ENCODE measurements at places on chromosomes 2 and 18.

DNA sequence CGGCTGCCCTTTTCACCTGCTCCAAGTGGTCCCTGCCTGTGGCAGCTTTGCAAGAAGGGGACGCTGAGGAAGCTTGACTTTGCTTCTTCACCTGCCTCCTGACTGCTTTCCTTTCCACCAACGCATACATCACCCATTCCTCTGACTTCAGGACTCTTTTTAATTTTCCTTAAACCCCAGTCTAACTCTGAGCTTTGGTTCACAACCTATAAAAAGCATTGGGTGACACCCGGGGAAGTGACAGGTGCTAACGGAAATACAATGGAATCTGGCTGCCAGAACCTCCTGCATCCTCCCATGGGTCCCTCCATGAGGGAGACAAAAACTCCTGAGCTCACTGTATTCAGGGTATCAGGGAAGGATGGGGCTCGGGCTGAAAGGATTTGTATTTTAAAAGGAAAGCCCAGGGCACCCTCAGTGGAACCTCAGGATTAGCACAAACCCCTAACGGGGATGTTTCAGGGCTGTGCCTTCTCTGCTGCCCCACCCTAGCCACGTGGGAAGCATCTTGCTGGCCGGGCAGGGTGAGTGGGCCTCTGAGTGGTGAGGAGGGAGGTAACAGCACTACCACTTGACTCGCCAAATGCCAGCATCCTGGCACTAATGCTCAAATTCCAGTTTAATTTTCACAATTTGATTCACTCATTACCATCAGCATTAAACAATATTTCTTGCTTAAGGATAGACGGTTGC is 284.8 kb downstream of the CELF4 start:
- DNase-seq = no peak

DNA sequence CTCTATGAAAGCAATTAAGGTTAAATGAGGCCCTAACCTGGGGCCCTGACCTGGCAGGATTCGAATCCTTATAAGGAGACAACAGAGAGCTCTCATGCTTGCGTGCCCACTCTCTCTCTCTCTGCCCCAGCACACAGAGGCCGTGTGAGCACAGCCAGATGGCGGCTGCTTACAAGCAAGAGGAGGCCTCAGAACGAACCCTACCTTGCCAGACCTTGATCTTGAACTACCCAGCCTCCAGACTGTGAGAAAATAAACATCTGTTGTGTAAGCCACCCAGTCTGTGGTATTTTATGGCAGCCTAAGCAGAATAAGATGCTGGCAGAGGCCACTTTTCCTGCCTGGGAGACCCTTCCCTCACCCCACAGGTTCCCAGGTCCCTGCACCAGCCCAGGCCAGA is 5.2 kb upstream of the UBE2F start:
- no peak for DNase-seq

DNA sequence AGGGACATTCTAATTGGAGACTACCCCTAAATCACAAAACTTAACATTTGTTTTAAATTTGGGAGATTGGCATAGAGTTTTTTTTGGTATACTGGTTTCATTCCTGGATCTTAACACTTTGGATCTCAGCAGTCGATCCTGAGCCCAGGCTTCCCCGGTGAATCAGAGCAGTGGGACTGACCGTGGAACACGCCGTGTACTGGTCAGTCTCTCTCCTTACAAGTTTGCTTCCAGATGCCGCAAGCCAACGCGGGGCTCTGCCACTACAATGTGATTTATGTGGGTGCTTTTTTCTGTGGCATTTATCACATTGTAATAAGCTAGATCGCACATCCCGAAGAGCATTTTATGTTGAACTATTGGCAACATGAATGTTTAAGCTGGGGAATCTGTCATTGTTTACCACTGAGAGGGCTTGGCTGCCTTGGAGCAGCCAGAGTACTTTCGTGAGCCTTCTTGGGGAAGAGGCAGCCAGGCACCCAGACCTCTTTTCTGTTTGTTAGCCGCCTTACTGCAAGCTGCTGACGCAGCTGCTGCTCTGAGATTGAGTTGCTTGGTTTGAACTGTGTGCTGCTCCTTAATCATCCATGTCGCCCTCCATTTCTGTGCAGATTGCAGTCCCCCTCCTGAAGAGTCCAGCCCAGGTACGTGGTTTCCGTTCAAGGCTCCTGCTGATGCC is 49.3 kb downstream of the COA5 start:
- DNase-seq = no peak

DNA sequence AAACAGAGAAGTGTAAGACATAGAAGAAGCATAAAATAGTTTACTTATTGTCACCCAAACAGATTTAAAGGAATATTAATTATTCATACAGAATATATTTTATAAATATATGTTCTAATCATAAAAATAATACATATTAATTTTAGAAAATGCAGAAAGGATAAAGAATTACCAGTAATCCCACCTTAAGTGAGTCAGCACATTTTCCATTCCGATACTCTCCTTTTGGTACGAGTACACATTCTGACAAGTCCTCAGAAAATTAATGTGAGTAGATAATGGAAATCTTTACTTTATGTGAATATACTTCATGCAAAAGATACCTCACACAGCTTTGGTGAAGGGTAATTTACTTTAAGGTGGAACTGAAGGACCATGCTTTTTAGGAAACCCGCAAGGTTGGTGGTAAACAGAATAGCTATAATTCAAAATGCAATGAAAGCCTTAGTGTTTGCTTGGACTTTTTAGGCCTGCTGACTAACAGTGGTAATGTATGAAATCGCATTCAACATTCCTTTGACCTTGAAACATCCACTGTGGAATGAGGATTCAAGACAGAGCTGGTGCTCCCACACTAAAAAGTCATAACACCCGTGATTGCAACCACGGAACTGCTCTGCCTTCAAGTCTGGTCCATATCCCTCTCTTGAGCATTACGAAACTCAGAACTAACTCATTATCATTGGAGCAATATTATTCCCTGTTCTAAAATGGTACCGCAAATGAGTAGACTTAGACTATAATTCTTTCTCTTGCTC is 28.1 kb upstream of the HTR2B start:
- no peak for DNase-seq

- no peak for DNase-seq
Measured at GRCh38 chr2:162074632-162074895, 549 bp upstream of the DPP4 start.

GRCh38 chr2:203728321-203728720 is 21.9 kb downstream of the CD28 start:
- DNase-seq = no peak

DNA sequence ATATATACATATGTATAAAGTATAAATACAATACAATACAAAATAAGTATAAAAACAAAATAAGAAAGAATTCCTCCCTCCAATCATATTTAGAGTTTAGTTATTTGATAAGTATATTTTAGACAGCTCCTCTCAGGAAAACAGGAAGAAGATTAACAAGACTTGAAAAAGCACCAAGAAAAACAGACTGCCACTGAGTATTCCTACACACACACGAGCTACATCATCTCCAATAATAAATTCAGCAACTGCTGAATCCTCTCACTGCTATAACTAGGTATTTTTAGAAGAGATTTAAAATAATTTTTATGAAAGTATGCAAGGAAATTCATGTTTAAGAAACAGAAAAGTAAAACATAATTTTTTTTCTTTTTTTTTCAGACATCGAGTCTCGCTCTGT is 13.0 kb downstream of the LONRF2 start:
- no peak for DNase-seq

- DNase-seq = no peak
Measured at GRCh38 chr18:57890266-57890665, 87.2 kb upstream of the ATP8B1 start.

DNA sequence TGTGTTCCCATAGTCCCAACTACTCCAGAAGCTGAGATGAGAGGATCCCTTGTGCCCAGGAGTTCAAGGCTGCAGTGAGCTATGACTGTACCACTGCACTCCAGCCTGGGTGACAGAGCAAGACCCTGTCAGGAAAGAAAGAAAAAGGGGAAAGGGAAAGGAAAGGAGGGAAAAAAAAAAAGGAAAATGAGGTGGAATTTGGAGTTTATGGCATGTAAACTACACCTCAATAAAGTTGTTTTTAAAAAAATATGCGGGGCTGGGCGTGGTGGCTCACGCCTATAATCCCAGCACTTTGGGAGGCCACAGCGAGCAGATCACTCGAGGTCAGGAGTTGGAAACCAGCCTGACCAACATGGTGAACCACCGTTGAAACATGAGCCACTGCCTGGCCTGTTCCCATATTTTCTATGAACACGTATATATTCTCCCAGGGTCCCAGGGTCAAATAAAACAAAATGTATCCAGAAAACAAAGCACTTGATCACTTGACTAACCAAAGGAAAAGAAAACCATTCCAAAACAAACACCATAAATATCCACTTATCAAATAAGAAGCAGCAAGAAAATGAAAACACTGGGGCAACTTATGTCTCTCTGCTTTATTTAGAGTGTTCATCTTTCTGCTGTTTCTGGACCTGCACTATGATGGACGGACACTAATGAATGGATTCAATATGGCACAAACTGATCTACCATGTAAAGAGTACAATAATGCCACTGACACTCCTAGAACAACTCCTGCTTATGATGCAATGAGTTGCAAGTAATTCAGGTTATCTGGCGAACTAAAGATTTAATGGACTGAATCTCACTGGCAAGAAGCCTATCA is 56.8 kb downstream of the ASXL2 start:
- no peak for DNase-seq

DNA sequence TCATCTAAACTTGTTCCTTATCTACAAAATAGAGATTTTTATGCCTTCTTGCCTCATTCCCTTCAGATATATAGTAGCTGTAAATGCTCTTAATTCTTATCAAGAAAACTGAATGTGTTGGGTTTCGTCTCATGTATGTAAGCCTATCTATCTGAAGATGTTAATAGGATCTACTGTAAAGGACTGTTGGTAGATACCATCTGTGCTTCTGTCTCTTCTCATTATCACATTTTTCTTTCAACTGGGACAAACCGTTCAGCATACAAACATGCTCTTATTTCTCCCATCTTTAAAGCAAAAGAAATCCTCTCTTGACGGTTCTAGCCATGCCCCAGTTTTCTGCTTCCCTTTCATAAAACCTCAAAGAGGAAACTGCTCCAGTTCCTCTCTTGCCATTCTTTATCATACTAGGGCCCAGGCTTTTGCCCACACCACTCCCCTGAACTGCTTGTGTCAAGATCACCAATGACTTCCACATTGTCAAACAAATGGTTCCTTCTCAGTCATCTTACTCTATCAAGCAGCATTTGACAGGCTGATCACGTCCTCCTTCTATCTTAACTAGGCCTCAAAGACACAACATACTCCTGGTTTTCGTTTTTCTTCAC is 88.7 kb downstream of the ARHGEF33 start:
- no peak for DNase-seq

DNA sequence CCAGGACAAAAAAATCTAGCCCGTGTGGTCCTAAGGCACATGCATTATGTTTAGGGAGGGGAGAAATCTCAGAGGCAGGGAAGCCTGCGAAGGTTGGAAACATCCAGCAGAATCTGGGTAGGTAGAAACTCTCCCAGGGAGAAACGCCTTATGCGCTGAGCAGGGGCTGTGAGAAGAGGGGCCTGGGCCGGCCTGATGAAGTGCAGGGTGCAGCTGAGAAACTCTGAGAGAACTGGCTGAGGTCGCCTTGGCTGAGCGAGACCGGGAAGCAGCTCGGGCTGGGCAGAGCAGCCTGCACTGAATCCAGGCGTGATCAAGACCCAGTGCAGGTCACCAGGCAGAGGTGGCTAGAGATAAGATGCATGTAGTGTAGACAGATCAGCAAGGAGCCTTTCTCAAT is 15.1 kb downstream of the CHMP1B start:
- no peak for DNase-seq

- DNase-seq = no peak
Measured at GRCh38 chr2:225534037-225534436, 134.5 kb downstream of the NYAP2 start.

- no peak for DNase-seq
Measured at GRCh38 chr2:19933351-19933981, 31.7 kb upstream of the TTC32 start.

DNA sequence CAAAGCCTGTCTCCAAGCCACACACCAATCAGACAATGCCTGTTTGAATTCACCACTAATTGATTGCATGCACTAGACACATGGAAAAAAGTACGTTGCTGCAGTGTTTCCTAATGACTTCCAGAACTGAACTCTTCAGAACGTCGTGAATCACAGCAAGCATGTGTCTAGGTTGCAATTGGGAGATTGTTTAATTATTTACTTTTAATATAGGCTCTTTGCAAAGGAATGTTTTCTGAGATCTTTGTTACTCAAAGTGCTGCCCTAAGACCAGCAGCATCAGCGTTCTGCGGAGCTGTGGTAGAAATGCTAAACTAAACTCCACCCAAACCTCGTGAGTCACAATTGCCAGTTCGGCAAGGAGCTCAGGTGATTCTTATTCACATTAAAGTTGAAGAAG is 52.7 kb upstream of the CCDC68 start:
- DNase-seq = no peak

- DNase-seq = no peak
Measured at GRCh38 chr2:152005607-152006006, 93.2 kb downstream of the CACNB4 start.

DNA sequence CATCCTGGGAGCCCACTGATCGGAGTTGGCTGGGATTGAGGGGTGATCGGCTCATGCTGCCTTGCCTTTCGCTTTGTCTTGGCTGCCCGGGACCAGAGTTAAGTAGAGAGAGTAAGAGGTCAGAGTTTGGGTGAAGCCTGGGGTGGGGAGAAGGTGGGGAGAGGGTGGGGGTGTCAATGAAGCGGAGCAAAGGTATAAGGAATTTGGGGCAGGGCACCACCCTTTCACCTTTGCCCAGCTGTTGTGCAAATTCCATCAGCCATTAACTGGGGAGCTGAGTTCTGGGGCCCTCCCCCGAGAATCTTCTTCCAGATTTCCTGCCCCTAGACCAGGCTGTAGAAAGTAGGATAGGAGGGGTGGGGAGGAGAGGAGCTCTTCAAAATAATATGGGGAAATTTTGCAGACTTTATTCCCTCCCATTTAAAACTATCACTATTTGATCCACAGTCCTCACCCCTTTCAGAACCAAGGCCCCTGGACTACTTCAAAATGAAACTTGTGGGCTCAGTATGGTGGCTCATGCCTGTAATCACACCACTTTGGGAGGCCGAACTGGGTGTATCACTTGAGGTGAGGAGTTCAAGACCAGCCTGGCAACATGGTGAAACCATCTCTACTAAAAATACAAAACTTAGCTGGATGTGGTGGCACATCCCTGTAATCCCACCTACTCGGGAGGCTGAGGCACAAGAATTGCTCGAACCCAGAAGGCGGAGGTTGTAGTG is at the start of gene SLC23A3:
Gene SLC23A3 (minus strand): TSS at position 100 of the 725 bp plus-strand sequence. CDS start 45 bp downstream, at position 55.
- DNase-seq = no peak

GRCh38 chr2:234761910-234762309 is 189.9 kb upstream of the SH3BP4 start:
- no peak for DNase-seq

Data from D721Med (cell line).